Central memory CD4-positive, alpha-beta T cell (primary cell): ENCODE measurements at places on chromosomes 13 and 19.

GRCh38 chr13:85009447-85009846 lies 789.8 kb downstream of the SLITRK6 start:
- DNase-seq: no peak

GRCh38 chr13:35714121-35714520 lies 237.6 kb upstream of the MAB21L1 start:
- DNase-seq: no peak

DNA sequence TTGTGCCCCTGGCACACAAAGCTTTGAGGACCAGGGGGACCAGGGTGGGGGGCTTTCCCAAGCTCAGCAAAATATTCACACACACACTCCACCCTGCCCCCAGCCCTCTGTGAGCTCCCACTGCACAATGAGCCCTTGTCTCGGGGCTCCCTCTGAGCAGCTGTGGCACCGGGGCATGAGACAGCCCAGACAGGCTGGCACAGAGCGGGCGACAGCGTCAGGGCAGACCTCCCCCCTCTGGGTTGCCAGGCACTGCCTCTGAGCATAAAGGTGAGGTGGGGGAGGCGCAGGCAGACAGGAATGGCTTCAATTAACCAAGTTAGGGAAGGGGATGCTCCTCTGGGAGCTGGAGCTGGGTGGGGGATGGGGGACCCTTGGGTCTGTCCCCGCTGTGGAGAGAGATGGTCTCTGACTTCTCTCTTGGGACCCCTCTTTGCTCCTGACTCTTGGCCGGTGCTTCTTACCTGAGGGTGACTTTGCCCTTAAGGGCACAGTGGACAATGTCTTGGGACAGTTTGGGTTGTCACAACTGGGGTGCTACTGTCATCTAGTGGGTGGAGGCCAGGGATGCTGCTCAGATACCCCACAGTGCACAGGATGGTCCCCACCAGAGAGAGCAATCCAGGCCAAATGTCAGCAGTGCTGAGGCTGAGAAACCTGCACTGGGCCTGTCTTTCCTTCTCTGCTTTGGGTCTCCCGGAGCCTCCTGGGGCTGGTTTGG lies 30.3 kb downstream of the LYL1 start:
- DNase-seq: no peak

GRCh38 chr19:5687360-5688198 lies 2.5 kb upstream of the RPL36 start:
- DNase-seq: no peak

DNA sequence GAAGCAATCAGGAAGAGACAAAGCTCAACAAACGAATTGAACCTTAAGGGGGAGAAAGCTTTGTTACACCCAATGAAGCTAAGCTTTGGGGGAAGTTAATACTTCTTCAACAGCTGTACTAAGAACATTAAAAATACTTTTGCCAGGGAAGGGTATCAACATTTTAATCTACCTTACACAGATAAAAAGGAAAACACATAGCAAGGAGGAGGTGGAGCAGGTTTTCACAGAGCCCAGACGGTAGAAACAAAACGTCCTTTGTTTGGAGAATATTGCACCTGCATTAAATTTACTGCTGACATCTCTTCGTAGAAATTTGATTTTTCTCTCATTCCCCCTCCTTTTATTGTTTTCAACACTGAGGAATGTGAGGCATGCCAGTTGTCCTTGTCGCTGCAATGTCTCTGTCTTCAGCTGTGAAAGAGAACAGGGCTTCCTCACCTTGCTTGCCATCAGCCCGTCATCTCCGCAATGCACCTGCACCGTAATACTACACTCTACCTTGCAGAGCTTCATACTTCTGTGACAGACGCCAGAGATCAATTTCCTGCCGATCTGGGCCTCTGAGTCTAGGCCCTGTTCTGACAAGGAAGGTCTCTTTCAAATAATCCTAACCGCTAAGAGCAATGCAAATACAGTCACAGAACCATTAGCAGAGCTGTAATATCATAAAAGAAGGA lies 270.8 kb downstream of the SPRY2 start:
- no peak for DNase-seq

DNA sequence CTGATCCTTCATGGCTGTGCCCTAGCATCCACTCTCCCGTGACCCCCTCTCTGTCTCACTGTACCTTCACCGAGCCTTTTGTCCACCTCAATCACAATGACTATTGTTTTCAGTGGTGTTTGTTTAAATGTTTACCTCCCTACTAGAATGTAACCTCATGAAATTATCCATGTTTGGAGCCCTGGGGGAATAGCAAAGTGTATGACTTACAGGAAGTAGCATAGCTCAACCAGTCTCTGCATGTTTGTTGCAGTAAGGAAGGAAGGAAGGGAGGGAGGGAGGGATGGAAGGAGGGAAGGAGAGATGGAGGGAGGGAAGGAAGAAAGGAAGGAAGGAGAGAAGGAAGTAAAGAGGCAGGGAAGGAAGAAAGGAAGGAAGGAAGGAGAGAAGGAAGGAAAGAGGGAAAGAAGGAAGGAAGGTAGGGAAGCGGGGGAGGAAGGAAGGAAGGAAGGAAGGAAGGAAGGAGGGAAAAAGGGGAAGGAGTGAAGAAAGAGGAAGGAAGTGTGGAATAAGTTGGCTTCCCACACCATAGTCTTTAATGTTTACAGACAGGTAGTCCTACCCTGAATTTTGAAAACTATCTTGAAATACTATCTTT lies 421.4 kb downstream of the COG6 start:
- DNase-seq: no peak

GRCh38 chr13:40283666-40284065 lies 382.8 kb downstream of the FOXO1 start:
- no peak for DNase-seq

GRCh38 chr19:7678971-7679751 lies 1.5 kb upstream of the TRAPPC5 start:
- peak; percentile 75 for DNase-seq

- no peak for DNase-seq
These were observed 292.3 kb upstream of the SPRY2 start for GRCh38 chr13:80633251-80633650.

DNA sequence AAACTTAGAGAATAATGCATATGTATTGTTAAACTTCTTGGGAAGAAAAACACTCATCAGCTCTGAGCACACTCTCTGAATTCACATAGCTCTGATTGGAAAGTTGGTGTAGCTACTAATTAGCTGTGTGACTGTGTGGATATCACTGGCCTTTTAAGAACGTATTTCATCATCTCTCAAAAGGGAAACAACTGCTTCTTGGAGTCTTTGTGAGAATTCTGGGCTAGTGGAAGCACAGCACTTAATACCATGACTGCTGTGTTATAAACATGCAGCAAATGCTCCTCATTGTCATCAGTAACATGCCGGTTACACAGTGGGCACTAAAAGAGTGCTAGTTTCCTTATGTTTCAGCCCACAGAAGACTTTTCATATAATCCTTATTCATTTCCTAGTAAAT lies 220.9 kb upstream of the CSNK1A1L start:
- no peak for DNase-seq

DNA sequence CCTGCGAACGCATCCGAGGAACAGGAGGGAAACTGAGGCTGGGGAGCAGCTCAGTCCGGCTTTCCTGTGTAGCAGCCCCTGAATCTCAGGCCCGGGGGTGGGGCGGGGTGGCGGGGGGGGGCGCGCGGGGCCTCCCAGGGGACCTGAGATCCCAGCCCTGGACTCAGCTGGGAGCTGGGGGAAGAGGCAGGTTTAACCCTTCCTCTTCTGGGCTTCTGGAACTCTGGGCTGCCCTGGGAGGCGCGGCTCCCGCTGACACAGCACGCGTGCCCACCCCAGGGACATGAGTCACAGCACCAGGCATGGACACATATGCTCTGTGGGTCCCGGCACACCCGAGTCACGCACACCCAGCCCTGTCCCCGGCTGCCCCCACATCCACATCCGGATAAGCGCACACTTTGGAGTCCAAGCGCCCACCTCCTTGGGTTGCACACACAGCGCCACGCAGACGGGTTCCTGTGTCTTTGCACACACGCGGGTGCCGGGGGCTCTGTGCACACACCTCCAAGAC lies 3.5 kb upstream of the CIRBP start:
- DNase-seq: no peak

DNA sequence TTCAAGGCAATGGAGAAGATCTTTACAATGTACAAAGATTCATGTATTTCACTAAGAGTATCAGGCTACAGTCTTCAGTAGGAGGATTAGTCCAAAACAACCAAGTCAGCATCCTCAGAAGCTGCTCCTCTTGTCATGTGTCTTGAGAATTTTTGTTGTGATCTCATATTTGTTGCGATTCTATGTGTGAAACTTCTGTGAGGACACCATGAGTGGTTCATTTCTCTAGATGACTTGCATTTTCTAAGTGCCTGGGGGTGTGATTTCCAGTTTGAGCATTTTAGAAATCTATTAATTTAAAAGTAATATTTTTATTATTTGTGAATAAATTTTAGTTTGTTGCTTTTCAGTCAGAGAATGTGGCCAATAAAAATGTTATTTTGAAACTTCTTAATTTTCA lies 94.5 kb downstream of the RAP2A start:
- DNase-seq: no peak

GRCh38 chr13:101019126-101019525 lies 344.5 kb upstream of the TMTC4 start:
- DNase-seq: no peak

- peak; percentile 69 for DNase-seq
These were observed at the start of gene UBE2L5 for GRCh38 chr13:30422054-30422839. Gene UBE2L5 (plus strand): TSS chr13:30422493. CDS start chr13:30427991, 5,498 bp downstream.

DNA sequence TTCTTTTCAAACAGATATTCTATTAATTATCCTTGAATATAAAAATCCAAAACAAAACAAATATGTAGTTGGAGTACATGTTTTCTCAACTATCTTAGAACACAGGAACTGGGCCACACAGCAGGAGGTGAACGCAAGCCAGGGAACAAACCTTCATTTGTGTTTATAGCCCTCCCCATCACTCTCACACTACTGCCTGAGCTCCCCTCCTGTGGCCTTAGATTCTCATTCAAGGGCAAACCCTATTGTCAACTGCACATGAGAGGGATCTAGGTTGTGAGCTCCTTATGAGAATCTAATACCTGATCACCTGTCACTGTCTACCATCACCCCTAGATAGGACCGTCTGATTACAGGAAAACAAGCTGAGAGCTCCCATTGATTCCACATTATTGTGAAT lies 427.1 kb upstream of the PRR20A start:
- no peak for DNase-seq

DNA sequence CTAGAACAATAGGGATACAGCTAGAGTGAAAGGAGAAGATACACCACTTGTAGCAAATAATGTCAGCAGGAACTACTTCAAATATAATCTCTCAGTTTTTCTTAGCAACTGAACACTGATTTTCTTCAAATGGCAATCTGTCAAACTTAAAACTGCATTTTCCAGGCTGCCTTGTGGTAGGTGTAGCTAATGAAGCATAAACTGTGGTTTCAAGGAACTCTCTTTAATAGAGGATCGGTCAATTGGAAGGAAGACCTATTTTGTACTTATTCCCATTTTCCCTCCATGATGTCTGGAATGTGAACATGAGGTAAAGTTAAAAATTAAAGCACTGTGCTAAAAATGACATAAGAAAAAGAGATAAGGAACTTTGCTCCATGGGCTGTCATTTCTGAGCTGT lies 1261.9 kb downstream of the PCDH17 start:
- DNase-seq: no peak

- DNase-seq: peak; percentile 74
These were observed 696 bp upstream of the SAMD1 start for GRCh38 chr19:14091081-14091812.

GRCh38 chr13:113843864-113844556 lies 19.9 kb downstream of the GAS6 start:
- DNase-seq: no peak

DNA sequence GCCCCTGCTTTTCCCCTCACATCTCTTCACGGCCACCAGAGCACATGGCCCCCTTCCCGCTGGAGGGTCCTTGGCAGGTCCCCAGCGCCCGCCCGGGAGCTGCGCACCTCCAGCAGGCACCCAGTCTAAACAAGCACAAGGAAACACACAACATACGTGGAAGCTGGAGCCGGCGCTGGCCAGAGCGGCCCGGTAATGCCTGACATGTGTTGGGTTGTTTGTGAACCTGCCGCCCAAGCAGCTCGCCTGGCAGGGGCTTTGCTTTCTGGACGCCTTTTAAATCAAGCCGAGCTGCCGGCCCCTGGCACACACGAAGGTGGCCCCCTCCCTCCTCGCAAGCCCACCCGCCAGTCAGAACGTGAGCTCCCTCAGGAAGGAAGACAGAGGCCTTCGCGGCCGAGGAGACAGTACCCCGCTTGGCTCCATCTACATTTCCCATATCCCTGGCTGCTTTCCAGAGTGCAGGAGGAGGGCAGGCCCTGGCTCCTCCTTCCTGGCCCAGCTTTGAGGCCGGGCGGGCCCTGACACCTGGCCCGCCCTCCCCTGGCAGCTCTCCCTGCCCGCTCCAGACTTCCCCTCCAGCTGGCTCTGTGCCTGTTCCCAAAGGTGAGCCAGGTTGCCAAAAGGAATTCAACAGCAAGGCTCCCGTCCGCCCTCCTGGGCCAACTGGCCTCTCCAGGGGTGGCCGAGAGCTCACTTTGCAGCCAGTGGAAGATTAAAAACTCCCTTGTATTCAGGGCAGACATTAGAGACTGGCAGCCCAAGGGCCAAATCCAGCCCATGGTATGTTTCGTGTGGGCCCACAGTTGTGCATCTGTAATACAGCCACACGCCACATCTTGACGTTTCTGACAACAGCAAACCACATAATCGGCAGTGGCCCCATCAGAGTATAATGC lies 28.7 kb downstream of the COMP start:
- no peak for DNase-seq
